CD8-positive, alpha-beta memory T cell (primary cell): ENCODE measurements at places on chromosomes 16 and 17. TPM values are rescaled to one million over a fixed set of nuclear protein-coding genes. Genes with fewer than 3 reads are reported as not detected.

ZNF624 gene
- polyA plus RNA-seq = 3.3 TPM

BCL6B gene
- polyA plus RNA-seq = 0.09 TPM

CCDC144A gene
- 1.5 TPM for polyA plus RNA-seq

PPY gene
- not detected for polyA plus RNA-seq

GNGT2 gene
- 33.6 TPM for polyA plus RNA-seq

GRIN2C gene
- not detected for polyA plus RNA-seq

NPIPB9 gene
- polyA plus RNA-seq = not detected

NPIPA8 gene
- 1.8 TPM for polyA plus RNA-seq

KRT33A gene
- polyA plus RNA-seq = not detected
